SJCRH30 (cell line): ENCODE measurements at places on chromosomes 4 and X. TPM values are rescaled to one million over a fixed set of nuclear protein-coding genes. Genes with fewer than 3 reads are reported as not detected.

DUX4 gene
- total RNA-seq = not detected in 2 replicates

CFAP99 gene
- not detected in 2 replicates for total RNA-seq

GAGE12F gene
- total RNA-seq = not detected in 2 replicates

PAGE3 gene
- not detected in 2 replicates for total RNA-seq

TBC1D8B gene
- total RNA-seq = 0.16 and 0.20 TPM in 2 replicates

PRICKLE3 gene
- 3.4 TPM in 2 replicates for total RNA-seq

CLCN3 gene
- 24.9 and 27.1 TPM in 2 replicates for total RNA-seq

CT45A3 gene
- not detected in 2 replicates for total RNA-seq

PAGE5 gene
- not detected in 2 replicates for total RNA-seq

SPINK2 gene
- not detected in 2 replicates for total RNA-seq
